ENCODE measurements at places on chromosomes 4 and X.

GRCh38 chr4:74311696-74312313 lies 3.5 kb downstream of the EPGN start:
- DNase-seq: peak; percentile 78

DNA sequence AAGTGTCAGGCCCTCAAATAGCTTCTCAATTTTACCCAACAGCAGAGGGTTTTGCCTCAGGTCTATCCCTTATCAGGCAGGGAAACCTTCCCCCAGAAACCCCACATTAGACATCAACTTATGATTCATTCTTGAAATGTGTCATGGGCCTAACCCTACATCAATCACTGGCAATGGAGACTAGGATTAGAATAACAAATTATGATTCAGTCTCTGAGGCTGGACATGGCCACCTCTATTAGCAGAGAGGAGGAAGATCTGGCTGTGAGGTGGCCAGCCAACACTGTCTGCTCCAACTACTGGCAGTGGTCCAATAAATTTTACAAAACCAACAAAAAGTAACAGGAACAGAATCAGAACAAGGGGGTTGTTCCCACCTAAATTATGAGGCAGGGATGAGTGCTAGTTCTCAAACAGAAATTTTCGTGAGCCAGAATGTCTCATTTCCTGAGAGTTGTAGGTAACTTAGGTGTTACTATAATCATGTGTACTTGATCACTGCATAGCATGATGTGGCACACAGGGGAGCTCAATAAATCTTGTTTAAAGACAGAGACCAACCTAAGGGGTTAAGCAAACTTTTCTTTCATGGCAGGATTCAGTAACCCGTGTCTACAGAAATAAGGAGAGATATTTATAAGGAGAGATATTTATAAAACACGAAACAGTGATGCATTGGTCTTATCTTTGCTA lies 126.8 kb downstream of the NFKB1 start:
- DNase-seq: peak; percentile 89

GRCh38 chrX:114201622-114202021 lies 382.3 kb upstream of the HTR2C start:
- DNase-seq: no peak

- DNase-seq: no peak
Measured at GRCh38 chr4:156113138-156113765, 159.6 kb upstream of the CTSO start.

DNA sequence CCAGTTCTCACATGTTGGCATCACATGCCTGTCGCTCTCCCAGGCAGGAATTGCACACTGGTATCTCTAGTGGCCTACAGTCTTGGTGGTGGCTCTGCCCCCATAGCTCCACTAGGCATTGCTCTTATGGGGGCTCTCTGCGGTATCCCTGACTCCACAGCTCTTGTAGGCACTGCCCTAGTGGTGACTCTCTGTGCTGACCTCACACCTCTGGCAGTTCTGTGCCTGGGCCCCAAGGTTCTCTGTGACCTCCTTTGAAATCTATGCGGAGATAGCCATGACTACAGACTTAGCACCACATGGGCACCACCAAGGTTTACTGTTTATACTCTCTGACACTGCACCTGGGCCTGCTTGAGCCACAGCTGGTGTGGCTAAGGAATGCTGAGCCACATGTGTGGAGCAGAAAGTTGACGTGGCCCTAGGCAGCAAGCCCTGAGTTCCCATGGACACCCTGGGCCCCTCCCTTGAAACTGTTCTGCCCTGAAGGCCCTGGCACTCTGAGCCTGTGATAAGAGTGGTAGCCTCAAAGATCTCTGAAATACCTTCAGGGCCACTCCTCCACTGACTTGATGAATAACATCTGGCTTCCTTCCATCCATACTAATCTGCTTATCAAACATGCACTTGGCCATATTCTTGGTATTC lies 8.0 kb downstream of the SLC9B1 start:
- no peak for DNase-seq

- DNase-seq: no peak
Measured at GRCh38 chr4:109699553-109700225, 3.6 kb downstream of the CASP6 start.

GRCh38 chrX:140298960-140299825 lies 205.7 kb downstream of the SOX3 start:
- no peak for DNase-seq

DNA sequence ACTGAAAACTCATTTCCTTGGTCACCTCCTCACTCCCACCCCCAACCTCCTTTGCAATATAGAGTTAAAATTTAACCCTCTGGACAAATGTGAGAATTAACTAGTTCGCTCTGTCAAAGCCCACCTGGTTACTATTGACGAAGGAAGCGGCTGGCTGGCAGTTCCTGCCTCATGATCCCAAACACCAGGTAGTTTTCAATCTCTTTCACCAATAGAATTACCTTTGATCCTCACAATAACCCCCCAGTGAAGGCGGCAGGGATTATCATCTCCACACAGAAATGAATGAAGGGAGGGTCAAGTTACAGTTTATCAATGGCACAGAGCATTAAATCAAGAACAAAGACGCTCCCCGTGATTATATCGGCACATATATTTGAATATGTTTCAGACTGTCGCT lies 65.7 kb upstream of the TTC29 start:
- DNase-seq: no peak

GRCh38 chr4:56705966-56706365 lies 24.9 kb upstream of the HOPX start:
- DNase-seq: no peak

DNA sequence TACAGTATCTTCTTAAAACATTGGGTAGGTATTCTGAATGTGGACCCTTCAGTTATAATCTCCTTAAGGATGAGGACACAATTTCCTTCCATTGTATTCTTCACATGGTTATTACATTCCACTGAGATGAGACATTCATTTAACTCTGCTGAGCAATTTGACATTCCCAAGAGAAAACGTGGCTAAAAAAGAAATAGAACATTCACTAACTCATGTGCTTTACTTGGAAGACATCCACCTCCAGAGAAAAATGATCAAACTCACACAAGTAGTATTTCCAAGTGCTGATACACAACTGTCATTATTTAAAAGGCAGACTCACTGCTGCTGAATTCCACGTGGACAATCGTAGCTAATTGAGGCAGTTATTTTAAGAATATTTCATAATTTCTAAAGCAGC lies 227.9 kb upstream of the ANKRD50 start:
- peak; percentile 33 for DNase-seq

DNA sequence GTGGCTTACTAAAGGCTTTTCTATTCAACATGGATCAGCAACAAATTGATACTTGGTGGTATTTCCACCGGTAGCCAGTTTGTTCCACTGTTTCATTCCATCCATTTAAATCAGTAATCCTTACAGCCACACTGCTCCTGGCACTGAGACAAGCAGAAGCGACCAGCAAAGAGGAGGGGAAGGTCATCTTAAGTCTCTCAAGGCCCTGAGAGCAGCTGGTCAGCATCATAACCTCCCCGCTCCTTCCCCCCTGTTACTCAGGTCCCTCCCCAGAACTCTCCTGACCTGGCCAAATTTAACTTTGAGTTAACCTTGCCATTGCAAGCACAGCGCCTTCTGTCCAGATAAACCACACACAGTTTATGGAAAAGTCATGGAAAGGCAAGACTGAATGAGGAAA lies 331.3 kb upstream of the KLF3 start:
- no peak for DNase-seq

DNA sequence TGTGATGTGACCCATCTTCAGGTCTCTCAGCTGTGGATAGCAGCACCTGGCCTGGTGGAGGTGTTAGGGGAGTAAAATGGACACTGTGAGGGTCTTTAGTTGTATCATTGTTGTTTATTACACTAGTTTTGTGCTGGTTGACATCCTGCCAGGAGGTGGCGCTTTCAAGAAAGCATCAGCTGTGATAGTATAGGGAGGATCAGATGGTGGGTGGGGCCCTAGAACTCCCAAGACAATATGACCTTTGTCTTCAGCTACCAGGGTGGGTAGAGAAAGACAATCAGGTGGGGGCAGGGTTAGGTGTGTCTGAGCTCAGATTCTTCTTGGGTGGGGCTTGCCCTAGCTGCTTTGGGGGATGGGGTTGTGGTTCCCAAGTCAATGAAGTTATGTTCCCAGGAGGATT lies 162.8 kb downstream of the PPP1R2C start:
- no peak for DNase-seq

DNA sequence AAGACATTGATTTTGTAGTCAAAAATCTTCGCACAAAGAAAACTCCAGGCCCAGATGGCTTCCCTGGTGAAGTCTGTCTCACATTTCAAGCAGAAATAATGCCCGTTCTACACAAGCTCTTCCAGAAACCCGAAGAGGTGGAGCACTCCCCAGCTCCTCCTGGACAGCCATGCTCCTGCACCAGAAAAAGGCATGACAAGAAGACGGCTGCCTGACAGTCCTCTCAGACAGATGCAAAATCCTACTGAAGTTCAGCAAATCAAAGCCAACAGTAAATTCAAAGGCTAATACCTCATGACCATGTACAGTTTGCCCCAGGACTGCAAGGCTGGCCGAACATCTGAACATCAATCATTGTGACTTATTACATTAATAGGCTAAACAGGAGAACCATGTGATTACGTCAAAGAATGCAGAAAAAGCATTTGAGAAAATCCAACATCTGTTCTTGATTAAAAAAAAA lies 30.8 kb upstream of the MXD4 start:
- DNase-seq: no peak

DNA sequence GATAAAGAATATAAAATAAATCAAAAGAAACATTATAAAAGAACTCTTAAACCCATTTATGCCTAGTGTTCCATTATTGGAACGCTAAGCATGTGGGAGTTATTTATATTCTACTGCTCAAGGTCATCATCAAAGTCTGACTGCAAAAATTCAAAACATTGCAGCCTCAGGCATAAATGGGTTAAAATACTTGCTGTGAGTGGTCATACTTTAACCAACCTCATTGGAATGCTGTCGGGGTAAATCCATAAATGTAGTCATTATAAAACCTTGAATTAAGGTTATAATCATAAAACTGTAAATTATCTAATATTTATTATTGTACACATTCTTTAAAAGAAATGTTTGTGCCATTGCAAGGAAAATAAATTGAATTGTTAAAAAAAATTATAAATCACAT lies 55.0 kb downstream of the RPS6KA6 start:
- no peak for DNase-seq

GRCh38 chrX:123728016-123728415 lies 4.8 kb downstream of the THOC2 start:
- peak; percentile 13 for DNase-seq

GRCh38 chr4:183840311-183840710 lies 64.8 kb upstream of the STOX2 start:
- DNase-seq: peak; percentile 84

GRCh38 chr4:176781739-176782100 lies 11.0 kb downstream of the VEGFC start:
- DNase-seq: peak; percentile 67

- DNase-seq: no peak
Measured at GRCh38 chr4:48212165-48212564, 57.5 kb downstream of the TEC start.

- no peak for DNase-seq
Measured at GRCh38 chr4:74314944-74315343, 6.7 kb downstream of the EPGN start.

DNA sequence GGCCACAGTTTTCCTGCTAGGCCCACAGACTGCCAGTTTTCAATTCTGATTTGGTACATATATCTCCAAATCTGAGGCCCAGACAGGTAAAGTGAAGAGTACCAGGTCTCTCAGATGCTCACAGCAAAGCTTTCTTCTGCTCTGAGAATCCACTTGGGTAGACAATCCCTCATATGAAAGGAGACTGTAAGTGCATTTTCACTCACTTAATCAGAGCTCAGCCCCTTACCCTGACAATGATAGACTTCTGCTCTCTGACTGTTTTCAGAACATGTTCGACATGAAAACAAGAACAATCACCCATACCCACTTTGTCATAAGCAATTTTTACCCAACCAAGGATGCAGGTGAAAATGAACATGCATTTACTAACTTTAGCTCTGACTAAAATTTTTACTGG lies 7.1 kb downstream of the GPRIN3 start:
- no peak for DNase-seq
